Retinal pigment epithelial cell (primary cell): ENCODE measurements at places on chromosomes 16 and 17.

- DNase-seq = no peak
Observed at GRCh38 chr16:74034862-74035261, 261.8 kb upstream of the PSMD7 start.

DNA sequence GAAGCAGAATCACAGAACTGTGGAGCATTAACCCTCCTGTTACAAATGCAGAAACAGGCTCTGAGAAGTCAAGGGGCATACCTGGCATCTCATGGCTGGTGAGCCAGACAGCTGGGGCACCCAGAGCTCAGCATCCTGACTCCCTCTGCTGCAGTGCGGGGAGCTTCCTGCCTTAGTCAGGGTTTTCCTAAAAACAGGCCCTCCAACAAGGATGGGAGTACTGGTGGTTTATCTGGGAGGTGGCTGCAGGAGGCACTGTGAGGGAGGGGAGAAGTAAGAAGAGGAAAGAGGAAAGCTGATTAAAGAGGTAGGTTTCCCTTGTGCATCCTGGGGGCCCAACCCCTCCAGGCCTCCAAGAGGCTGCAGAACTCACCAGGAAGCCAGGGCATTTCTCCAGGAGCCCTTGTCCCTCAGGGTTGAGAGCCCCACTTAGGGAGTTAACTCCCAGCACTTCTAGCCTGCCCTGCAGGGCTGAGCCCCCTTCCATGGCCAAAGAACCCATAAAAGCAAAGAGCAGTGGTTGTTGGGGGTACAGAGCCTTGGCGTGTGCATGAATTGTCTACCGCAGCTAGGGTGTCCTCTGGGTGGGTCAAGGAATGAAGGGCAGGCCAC lies 261.5 kb upstream of the RPL38 start:
- DNase-seq = no peak

- DNase-seq = no peak
Observed at GRCh38 chr17:49830605-49831004, 17.3 kb downstream of the TAC4 start.

DNA sequence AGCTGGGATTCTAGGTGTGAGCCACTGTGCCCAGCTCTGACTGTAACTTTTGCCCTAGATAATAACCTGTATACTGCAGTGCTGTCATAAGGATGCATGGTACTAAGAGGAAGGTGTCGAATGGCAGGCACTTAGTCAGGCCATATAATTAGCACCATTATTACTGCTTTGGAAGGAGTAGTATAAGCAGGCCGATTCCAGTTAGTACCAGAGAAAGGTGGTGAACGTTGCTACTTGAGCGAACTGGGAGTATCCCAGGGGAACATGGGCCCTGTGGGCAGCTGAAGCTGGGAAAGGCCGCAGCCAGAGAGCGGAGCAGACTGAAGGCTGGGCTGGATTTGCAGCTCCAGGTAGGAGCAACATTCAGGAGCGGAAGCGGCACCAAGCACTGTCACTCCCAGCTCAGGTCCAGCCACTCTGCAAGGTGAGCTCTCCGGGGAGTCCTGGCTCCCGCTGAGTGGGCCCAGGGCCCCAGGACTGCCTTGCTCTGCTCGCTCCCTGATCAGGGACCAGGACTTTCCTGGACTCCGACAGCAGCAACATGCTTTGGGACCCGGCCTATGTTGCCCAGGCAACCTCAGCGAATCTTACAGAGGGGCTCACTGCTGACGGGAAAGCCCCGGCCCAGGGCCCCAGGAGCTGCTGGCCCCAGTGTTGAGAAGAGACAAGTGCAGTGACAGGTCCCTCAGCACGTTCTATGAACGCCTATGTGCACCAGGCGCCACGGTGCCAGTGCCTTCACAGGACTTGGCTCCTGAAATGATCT lies 28.6 kb downstream of the C16orf74 start:
- DNase-seq = no peak

DNA sequence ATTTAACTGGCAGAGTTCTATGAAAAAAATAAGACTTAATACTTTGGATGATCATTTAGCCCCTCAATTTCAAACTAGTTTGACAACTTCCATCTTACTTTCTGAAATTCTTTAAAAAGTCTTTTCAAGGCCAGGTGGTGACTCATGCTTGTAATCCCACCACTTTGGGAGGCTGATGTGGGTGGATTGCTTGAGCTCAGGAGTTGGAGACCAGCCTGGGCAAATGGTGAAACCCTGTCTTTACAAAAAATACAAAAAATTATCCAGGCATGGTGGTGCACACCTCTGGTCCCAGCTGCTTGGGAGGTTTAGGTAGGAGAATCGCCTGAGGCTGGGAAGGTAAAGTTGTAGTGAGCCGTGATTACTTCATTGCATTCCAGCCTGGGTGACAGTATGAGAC lies 154.4 kb downstream of the TANC2 start:
- peak; percentile 43 for DNase-seq

DNA sequence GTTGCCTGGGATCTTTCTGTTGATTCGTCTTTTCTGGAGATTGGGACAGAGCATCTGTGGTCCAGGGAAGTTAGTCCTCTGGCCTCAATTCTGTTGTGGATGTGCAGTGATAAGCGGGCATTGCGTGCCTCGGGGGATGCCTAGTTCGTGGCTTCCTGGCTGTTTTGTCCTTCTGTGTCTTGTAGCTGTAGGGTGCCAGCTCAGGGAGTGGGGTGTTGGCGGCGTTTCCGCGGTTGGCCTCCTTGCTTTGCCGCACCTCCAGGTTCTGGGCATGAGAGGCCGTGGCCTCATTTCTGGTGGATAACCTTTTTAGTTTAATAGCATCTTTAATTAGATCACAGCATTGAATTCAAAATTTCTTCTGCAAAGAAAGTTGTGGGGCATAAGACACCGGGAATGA lies 1.4 kb upstream of the JPT2 start:
- no peak for DNase-seq

DNA sequence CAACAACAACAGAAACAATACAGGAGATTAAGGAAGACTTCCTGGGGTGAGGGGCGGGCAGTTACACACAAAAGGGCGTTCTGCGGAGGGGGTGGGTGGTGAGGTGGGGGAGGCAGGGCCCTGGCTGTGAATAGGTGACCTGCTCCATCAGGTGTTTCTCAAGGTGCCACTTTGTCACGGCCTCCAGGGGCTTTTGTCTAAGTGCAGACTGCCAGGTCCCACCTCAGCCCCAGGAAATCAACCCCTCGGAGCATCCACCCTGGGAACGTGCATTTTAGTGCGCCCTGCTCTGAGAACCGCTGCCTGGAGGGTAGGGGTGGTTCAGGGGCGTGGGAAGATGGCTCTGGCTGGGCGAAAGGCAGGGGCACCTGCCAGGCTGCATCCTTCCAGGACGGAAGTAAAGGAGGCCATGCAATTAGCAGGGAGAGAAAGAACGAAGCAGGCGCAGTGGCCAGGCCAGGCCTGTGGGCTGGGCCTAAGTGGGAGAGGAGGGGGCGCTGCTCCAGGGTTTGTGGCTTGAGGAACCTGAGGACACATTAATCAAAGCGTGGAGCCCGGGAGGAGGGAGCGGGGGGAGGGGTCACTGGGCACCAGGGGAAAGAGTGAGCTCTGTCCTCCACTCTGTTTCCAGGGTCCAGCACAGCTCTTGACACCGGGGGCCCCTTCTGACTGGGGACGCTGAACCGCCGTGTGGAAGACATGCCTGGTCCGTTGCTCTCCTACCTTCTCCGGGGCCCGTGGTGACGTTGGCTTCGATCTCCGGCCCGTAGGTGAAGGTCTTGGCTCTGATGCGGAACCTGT lies 49.4 kb upstream of the CDC42EP4 start:
- no peak for DNase-seq

DNA sequence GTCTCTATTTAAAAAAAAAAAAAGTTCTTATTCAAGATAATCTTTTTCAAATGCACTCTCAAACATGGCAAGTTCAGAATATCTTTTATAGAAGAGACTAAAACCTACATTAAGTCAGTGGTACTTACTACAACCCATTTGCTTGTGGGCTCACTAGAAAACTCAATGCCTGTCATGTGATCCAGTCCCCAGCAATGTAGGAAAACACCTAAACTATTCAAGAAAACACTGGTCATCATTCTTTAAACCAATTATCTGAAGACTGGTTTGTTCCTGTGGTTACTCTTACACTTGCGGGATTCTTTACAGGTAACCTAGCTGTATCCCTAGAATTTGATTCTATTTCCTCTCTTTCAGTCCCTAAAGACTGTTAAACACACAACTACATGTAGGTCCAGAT lies 19.6 kb downstream of the MED13 start:
- DNase-seq = no peak

DNA sequence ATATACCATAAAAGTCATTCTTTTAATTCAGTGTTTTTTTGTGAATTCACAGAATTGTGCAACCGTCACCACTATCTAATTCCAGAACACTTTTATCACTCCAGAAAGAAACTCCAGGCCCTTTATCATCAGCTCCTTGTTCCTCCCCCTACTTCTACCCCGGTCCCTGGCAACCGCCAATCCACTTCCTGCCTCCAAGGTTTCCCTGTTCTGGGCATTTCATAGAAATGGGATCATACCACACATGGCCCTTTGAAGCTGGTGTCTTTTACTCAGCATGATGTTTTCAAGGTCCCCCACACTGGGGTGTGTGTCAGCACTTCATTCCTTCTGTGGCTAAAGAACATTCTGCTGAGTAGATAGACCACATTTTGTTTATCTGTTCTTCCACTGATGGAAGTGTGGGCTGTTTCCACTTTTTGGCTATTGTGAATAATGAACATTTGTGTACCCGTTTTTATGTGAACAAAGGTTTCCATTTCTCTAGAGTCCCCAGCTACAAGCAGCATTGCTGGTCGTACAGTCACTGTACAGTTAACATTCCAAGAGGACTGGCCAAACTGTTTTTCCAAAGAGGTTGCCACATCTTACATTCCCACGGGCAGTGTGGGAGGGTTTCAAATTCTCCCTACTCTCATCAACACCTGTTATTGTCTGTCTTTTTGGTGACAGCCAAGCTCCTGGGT lies 75.8 kb upstream of the ZNF469 start:
- DNase-seq = no peak

- DNase-seq = no peak
Observed at GRCh38 chr17:18181358-18181757, 2.3 kb upstream of the ALKBH5 start.

DNA sequence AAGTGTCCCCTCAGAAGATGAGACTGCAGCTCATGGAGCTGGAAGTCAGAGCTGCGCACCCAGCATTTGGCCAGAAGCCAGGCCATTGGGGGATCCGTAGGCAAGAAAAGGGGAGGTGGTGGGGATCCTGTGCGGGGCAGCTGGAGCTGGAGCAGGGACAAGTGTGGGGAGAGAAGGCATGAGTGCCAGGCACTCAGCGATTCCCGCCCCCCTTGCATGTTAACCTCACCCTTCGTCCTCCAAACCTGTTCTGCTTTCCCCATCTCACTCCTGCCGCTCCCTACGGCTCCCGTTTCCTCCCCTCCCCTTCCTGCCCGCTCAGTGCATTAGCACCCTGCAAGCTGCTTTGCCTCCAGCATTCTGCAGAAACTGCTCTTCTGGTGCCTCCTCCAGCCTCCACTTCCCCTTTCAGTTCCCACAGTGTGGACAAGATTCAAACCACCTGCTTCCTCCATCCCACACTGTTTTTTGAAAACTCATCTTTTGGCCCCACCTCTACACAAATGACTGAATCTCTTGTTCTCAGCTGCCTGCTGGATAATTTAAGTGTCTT lies 5.6 kb downstream of the ALOX15 start:
- DNase-seq = no peak

DNA sequence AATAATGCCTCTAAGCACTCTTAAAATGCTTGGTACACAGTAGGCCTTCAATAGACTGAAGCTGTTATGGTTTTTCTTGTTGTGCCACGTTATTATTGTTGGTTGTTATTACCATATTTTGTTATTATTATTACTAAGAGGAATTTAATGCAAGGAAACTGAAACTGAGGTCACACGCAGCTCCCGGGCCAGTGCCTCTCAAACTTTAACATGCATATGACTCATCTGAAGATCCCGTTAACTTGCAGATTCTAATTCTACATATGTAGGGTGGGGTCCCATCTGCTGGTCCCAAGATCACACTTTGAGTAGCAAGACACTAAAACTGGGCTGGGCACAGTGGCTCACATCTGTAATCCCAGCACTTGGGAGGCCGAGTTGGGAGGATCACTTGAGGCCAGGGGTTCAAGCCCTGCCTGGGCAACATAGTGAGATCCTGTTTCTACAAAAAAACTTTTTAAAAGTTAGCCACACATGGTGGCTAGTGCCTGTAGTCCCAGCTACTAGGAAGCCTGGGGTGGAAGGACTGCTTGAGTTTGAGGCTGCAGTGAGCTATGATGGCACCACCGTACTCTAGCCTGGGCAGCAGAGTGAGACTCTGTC lies 888 bp downstream of the ACSM5 start:
- DNase-seq = no peak

- DNase-seq = no peak
Observed at GRCh38 chr16:30884760-30885159, 9.1 kb downstream of the BCL7C start.

DNA sequence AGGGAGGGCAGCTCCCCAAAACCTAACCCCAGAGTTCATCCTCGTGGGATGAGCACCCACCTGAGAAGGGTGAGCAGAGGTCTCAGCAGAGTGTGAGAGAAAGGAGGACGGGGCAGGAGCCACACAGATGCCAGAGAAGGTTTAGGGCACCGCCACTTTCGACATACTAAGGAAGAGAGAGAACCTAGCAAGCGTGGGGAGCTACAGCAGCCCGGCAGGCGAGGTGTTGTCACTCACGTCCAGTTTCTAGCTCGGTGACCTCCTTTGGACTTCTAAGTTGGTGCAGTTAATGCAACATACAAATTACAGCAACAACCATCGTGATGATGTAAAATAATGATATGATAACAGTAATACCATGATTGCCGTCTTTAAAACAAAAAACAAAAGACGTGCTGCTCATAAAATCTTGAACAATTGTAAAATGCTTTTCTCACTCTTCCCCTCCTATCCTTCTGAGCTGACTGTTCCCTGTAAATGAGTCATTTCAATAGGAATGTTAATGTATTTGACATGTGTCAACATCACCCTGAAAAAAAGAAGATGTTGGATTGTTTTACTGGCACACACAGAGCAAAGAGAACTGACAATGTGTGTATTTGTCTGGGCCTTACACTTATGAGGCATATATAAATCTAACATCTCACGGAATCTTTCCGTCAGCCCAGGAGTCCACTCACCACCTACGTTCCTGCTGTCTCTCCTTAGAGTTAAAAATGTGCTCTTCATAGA lies 158.2 kb upstream of the MAF start:
- DNase-seq = no peak

DNA sequence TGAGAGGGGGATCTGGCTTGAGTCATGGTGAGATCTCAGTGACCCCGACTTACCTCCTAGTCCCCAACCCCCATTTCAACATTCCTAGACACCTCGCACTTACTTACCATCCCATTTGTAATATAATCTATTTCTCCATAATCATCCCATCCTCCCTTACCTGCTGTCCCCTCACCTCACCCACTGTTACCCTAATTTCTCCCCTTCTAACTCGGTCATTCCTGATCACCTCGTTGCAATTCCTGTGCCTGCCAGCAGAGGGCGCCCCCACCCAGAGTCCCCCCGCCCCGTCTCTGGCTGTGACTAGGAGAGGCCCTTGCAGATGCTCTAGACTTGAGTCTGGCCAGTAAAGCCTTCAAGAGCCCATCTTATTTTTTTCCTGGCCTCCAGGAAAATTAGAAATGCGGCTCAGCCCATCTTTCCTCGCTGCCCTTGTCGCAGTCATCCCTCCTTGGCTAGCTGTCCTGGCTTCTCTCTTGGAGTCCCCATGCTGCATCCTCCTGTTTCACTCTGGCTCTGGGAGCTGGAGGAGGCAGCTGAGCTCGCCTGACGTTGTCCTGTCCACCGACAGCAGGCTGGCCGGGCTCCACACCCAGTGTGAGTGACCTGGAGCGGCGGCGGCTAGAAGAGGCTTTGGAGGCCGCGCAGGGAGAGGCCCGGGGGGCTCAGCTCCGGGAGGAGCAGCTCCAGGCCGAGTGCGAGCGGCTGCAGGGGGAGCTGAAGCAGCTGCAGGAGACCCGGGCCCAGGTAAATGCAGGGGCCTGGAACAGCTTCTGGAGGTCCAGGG lies 5.0 kb downstream of the TBKBP1 start:
- DNase-seq = no peak
